ENCODE measurements at places on chromosomes 5 and 9.

GRCh38 chr9:97923529-97924108, 1.3 kb upstream of the TRMO start:
- peak; percentile 57 for DNase-seq

DNA sequence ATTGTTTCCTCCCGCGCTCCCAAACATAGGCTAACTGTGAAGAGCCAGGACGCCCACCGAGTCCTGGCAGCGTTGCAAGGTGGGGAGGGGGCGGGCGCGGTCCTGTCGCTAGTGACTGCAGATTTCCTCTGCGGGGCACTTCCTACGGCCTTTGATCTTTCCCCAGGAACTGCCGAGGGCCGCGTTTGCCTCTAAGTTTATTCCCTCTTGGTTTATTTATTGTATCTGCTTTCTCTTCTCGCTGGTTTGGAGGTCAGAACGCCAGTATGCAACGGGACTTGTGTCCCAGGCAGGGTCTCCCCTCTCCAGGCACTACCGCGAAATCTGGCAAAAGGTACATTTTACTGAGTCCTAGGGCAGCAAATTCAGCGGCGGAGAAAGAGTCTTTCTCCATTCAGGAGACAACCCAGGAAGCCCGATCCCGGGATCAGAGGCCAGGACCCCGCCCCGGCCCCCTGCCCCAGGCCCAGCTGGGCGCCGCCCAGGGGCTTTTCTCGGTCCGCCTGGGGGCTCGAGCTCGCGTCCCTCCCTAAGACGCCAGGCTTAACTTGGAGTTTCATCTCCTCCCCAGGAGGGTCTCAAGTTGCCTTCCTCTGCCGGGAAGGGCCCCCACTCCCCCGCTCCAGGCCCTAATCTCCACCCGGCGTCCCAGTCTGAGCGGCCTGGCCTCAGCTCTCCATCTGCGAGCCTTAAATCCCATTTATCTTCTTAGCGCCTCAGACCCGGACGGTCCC, 884 bp upstream of the EGFLAM start:
- no peak for DNase-seq

- DNase-seq, result no peak
Measured at GRCh38 chr9:133063500-133064231, 1.9 kb downstream of the CEL start.

GRCh38 chr9:121782514-121783110, 131.2 kb downstream of the DAB2IP start:
- no peak for DNase-seq

- no peak for DNase-seq
Measured at GRCh38 chr5:92017776-92018175, 634.7 kb upstream of the ARRDC3 start.

DNA sequence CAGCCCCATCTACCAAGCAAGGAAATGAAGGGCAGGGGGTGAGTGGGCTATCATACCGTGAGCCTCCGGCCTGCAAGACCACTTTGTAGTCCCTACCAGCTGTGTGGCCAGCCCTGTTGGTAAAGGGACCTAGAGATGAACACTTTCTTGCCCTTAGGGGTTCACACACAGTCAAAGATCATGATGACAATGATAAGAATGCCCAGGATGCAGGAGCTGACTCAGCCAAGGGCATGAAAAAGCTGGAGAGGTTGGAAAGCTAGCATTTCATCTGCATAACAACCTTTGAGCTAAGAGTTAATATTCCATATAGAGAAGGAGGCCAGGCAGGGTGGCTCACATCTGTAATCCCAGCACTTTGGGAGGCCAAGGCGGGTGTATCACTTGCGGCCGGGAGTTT, 19.2 kb upstream of the FGFR4 start:
- DNase-seq, result no peak

GRCh38 chr5:135051399-135051798, 17.4 kb upstream of the PITX1 start:
- DNase-seq, result no peak

DNA sequence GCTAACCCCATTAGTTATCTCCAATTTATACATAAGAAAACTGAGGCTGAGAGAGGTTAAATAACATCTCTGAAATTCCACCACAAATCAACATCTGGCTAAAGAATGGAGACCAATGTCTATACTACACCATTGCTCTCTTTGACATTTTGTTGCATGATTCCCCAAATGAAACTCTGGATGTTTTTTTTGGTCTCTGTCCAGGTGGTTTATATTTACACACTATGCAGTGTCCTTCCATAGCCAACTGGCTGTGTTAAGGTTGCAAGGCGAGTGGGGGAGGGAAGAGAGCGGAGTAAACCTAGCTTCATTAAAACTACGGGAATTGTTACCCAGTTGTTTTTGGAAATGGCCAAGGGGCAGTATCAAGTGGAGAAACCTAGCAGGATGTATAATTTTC, 67.2 kb downstream of the KIF4B start:
- DNase-seq, result no peak

- no peak for DNase-seq
Measured at GRCh38 chr5:124089578-124089977, 577.6 kb downstream of the CSNK1G3 start.

All from T-helper 9 cell (primary cell).